ENCODE measurements at places on chromosomes 3 and 15. TPM values are rescaled to one million over a fixed set of nuclear protein-coding genes. Genes with fewer than 3 reads are reported as not detected.

CPB1 gene
- not detected for total RNA-seq

GOLGA8G gene
- 0.55 TPM for total RNA-seq

SCG5 gene
- total RNA-seq, result 2.2 TPM

ILDR1 gene
- total RNA-seq, result not detected

GRCh38 chr3:73546961-73547360, 77.8 kb downstream of the PDZRN3 start:
- DNase-seq, result no peak

CDCP1 gene
- total RNA-seq, result 0.83 TPM

DNA sequence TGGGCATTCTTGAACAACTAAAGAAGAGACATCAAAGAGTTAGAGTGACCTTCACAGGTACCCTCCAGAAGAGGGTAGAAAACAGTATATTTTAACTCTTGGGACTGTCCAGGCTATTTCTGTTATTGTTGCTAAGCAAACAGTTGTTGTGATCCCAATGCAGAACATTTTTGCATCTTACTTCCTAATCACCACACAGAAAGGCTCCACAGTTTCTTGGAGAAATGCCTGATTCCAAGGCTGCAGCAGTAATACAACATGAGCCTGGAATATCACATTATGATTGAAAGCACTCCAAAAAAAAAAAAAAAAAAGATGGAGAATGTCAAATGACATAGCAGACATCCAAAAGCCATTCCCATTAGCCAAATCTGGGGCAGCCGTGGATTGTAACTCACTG, 195.6 kb downstream of the CTNNB1 start:
- DNase-seq, result no peak

KLHL25 gene
- total RNA-seq, result 9.0 TPM

CLDN1 gene
- total RNA-seq, result 0.27 TPM

DNA sequence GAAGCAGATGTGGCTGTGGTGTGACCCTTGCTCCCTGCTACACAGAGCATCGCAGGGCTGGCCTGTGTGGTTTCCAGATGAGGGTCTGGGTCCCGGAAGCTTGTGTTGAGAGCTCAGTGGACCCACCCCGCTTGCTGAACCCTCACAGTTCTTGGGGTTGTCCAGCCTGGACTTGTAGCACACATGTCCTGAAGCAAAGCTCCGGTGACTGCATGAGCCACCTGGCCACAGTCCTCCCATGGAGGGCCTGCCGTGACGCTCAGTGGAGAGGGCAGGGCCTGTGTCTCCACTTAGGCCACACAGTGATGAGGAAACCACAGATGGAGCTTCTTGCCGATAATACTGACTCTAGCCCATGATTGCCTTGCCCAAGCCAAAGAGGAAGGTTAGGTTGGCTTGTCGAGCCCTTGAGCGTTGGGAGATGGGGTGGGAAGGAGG, 62.6 kb downstream of the RGMA start:
- no peak for DNase-seq

ABHD17C gene
- 4.2 TPM for total RNA-seq

HESX1 gene
- total RNA-seq, result 0.82 TPM

DNA sequence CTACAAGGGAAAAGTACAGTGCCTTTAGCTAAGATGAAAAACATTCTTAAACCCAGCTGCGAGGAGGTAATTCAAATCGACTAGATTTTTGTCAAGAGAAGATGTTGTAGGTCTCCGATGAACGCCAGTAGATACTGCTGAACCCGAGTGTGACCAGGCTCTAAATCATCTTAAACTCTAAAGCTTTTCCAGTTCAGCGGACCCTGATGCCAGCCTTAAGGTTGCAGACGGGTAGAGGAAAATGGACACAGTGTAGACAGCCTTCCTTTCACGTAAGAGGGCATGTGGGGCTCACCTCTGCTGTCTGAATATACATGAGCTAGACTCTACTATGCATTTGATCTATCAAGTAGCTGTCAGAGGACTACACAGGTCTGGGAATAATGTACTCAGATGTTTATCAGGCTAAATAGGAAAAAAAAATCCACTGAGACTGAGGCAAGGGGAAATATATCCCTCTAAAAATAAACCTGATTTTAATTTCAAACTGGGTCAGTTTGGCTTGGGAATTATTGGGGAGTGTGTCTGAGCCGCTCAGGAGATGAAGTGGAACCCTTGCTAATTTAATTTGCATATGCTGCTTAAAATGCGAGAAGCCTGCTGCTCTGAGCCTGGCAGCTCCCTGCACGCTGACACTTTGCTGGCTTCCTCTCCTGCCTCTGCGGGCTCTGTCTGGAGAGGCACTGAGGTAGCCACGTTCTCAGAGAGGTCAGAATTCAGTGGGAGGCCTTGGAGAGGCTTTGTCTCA, 151.9 kb downstream of the CADPS start:
- DNase-seq, result no peak

GRCh38 chr15:62913246-62913645, 129.3 kb upstream of the TPM1 start:
- no peak for DNase-seq

GRCh38 chr3:182092662-182093262, 381.0 kb downstream of the SOX2 start:
- DNase-seq, result no peak

- no peak for DNase-seq
These were observed 12.2 kb upstream of the IQCF5 start for GRCh38 chr3:51887620-51888019.

GRCh38 chr15:47872208-47872607, 154.9 kb downstream of the SEMA6D start:
- no peak for DNase-seq

DNA sequence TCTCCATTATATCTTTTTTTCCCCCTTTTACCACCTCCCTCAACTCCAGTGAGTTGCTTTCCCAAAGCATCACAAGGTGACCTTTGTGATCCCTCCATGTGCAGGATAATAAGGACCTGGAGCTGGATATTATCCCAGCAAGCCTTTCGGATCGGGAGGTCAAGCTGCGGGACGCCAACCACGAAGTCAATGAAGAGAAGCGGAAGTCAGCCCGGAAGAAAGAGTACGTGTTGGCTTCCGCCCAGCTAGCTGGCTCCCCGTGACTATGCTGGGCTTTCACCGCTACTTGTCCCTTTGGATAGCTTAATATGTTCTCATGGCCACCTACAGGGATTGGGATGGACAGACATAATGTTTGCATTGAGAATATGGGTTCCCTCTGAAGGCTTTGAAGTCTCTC, 273.7 kb upstream of the UMPS start:
- DNase-seq, result no peak

GRCh38 chr15:47333734-47334133, 383.6 kb upstream of the SEMA6D start:
- no peak for DNase-seq
